Stimulated activated CD8-positive, alpha-beta memory T cell treated with anti-CD3 and anti-CD28 coated beads, Interleukin-2, amount 100 ng/mL, for 1 hour (primary cell): ENCODE measurements at places on chromosomes 16 and 17.

- DNase-seq = no peak
These were observed 395.8 kb downstream of the NPIPA8 start for GRCh38 chr16:17940584-17941364.

DNA sequence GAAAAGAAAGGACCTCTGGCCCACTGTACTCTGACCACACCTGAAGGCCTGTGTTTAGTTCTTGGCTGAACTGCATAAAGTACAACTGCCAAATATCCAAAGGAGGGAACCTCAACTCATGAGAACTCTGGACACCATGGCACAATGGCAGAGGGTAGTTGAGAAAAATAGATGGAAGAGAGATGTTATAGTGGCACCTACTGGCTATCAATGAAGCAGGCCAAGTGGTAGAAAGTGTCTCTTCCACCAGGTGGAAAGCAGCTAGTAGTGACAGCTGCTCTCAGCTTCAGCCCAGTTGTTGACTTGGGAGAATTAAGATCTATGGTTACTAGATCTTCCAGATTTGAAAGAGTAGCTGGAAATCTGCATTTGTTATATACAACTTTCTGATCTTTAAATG lies 3.2 kb downstream of the MED31 start:
- no peak for DNase-seq

DNA sequence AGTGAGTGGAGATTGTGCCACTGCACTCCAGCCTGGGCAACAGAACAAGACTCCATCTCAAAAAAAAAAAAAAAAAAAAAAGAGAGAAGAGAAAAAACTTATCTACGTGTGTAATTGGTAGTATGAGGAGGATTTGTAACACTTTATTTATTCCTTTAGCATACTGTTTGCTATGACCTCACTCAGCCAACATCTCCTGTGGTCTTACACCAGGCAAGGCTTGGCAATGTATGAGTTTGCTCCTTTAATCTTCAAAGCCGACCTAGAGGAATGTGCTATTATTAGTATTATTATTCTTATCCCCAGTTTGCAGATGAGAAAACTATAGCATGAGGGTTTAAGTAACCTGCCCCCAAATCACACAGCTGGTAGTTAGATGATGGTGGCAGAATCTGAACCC lies 35.8 kb upstream of the HAPSTR1 start:
- DNase-seq = no peak

DNA sequence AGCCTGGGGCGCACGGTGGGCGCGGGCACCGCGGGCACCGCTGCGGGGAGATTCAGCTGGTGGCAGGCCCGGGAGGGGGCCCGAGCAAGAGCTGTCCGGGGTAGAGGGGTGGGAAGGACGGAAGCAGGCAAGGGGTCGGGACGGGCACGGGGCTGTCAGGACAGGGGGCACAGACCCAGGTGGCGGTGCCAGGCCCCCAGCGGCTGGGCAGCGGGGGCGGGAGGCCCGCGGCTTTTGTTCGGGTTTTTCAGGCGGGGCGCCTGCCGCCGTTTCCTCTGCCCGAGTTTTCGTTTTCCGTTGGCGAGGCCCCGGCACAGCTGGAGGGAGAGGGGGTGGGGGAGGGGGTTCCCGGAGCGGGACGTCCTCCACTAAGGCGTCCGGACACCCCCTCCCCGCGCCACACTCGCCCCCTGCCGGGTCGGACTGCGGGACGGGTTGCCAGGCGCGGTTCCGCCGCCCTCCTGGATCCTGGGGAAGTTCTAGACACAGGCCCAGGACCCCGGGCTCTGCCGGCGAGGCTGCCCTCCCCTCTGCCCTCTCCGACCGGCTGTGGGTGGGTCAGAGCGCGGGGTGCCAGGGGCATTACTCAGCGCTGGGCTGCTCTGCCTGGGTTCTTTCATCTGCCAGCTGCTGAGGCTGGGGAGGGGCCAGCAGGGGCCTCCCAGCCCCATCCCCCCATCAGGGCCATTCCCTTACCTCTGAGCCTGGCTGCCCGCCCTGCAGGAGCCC lies 543 bp downstream of the ARHGAP23 start:
- DNase-seq = no peak

DNA sequence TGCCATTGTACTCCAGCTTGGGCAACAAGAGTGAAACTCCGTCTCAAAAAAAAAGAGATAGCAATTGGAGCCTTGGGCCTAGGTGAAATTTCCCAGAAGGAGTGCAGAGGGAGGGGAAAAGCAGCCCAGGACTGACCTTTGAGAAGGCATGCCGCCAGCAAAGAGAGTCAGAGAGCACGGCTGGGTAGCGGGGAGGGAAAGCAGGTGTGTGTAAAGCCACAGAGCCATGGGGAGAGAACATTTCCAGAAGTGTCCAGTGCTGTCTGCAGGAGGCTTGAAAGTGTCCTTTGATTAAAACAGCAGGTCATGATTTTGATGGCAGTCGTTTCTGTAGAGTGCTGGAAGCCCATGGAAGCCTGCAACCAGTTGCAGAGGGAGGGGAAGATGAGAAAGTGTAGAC lies 8.1 kb downstream of the C16orf54 start:
- no peak for DNase-seq

- no peak for DNase-seq
These were observed 26.5 kb downstream of the HELZ start for GRCh38 chr17:67218385-67218950.

GRCh38 chr16:11554053-11554452 lies 32.7 kb downstream of the LITAF start:
- no peak for DNase-seq

- no peak for DNase-seq
These were observed 27.9 kb downstream of the VAT1L start for GRCh38 chr16:77816293-77816692.

DNA sequence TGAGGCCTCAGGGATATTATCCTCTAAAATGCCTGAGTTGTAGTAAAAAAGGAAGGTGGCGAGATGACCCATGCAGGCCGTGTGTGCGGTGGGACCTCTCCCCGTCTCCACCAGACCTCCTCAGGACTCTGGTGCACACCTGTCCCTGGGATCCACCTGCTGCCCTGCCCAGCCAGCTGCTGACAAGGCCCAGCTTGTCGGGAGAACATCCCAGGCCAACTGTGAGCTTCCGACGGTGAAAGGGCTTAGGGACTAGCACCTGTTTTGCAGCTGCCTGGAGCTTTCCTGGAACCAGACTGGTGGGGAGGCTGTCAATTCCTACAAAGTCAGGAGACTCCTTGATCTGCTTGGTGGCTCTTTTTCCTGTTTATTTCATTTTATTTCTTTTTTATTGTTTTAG lies 11.6 kb downstream of the IL34 start:
- DNase-seq = no peak

GRCh38 chr17:6439951-6440350 lies 4.3 kb upstream of the PIMREG start:
- no peak for DNase-seq

DNA sequence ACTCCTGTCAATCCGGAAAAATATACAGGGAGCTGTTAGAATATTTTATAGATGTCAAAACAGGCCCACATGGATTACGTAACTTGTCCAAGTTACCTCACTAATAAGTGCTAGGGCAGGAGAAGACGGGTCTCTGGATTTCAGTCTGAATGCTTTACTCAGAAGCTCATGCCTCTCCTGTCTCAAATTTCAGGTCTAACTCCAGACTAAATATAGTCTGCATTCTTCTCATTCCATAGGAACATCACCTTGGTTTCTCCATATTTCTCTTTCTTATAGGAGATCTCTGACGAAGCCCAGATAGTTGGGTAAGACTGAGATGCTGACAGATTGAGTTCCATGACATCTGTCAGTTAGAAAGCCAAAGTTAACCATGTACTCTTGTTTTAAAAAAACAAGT lies 174.2 kb downstream of the STX8 start:
- no peak for DNase-seq

DNA sequence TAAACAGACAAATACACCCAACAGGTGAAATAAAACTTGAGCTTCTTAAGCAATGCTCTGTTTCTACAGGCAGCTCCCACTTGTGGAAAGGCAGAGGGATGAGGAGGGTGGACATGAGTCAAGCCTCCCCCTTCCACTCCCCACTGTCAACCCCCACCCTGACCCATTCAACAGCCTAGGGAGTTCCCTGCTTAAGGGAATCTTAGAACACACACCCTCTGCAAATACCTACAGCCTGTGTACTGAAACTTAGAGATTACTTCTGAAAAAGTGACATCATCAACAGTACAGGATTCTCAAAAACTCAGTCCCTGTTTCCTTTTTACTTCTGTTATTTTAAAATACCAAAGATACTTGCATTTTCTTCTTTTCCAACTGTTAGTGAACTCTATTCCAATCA lies 345.4 kb downstream of the SOX9 start:
- DNase-seq = no peak

DNA sequence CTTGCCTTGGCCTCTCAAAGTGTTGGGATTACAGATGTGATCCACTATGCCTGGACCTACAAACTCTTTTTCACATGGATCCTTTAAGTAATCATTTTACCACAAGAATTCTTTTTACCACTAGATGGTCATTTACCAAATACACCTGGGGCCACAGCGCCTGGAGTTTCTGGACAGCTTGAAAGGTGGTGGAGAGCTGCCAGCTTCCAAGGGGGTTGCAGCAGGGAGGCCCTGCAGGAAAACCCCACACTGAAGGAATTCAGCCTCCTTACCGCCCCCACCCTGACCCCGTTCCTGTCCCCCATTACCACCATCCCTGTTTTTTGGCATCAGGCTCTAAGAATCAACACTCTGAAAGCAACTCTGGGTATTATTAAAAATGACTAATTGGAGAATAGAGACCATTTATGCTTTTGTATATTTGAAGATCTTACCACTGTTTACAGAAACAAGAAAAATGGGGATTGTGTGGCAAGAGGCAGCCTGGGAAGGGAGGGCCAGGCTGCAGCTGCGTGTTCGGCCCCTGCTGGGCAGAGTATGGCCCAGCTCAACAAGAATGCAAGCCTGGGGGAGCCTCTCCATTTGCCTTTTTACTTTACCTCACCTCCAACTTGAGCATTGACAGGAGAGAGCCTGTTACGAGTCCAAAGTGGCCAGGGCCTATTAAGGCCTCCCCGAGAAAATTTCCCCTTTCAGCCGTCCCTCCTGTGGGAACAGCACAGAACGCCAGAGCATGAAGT lies 209.9 kb downstream of the ZFHX3 start:
- DNase-seq = no peak

GRCh38 chr16:76182041-76182635 lies 95.1 kb upstream of the CNTNAP4 start:
- DNase-seq = no peak

GRCh38 chr17:63533433-63534077 lies 10.4 kb downstream of the KCNH6 start:
- no peak for DNase-seq

DNA sequence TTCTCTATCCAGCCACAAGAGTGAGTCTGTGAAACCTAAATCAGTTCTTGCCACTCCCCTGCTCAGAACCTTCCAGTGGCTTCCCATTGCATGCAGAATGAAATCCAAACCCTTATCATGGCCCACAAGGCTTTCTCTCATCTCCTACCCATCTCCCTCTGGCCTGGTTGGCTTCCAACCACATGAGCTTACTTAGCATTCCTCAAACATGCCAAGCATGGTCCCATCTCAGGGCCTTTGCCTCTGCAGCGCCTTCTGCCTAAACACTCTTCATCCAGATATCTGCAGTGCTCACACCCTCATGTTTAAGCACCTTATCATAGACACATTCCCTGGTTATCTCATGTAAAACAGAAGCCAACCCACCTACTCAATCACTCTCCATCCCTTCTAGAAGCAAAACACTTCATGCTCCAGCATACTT lies 15.5 kb downstream of the TK2 start:
- DNase-seq = no peak

DNA sequence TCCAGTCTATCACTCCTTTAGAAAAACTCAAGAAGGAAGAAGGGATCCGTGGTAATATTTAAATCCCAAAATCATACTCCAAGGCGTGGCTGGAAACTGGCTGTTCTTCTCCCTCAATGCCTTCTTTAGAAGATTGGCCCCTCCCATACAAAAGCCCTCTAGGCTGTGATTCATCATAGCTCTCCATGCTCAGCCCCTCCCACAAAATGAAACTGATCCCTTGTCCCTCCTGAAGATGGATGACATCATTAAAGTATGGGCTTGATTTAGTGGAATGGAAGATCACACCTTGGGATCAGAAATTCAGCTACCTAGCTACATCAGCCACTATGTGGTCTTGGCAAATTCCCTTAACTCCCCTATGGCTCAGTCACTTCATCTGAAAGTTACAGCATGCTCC lies 4.1 kb downstream of the GRIN2A start:
- no peak for DNase-seq
